NCI-H1105 (cell line): ENCODE measurements at places on chromosomes 4 and X.

GRCh38 chr4:59341506-59341905 is 1858.6 kb upstream of the ADGRL3 start:
- DNase-seq = no peak

DNA sequence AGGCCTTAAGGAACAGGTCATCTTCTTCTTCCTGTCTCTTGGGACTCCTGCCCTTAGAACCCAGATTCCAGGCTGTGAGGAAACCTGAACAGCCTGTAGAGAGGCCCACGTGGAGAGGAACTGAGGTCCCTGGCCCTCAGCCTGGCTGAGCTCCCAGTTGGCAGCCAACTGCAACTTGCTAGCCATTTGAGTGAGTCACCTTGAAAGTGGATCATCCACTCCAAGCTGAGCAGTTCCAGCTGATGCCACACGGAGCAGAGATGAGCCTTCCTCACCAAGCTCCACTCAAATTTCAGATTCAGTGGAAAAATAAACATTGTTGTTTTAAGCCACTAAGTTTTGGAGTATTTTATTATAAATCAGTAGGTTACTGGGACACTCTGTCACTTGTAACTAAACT is 392.5 kb downstream of the BCOR start:
- peak; percentile 14 for DNase-seq

DNA sequence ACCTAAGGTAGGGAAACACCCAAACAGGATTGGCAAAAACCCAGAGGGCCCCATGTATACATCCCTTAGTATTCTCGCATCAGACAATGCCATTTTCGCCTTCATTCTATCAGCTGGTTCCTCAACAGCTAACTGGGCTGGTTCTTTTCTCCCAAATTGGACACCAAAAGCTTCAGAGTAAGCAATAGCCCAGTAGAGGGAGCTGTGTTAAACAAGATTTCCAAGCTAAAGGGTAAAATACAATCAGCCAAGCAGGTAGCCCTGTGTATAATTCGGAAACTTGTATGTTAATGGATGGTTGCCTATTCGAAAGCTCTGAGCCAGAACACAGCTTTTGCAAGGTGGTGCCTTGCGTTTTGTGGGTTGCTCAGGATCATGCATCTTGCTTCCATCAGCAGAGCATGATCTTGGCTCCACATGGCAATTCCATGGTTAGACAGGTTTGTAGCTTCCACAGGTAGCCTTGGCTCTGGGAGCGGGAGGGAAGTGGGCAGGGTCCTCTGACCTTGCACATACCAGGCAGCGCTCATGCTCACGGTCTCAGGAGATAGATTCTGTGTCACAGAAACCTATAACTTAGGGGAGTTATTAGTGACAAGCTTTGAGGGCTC is 115.2 kb upstream of the LNX1 start:
- no peak for DNase-seq

DNA sequence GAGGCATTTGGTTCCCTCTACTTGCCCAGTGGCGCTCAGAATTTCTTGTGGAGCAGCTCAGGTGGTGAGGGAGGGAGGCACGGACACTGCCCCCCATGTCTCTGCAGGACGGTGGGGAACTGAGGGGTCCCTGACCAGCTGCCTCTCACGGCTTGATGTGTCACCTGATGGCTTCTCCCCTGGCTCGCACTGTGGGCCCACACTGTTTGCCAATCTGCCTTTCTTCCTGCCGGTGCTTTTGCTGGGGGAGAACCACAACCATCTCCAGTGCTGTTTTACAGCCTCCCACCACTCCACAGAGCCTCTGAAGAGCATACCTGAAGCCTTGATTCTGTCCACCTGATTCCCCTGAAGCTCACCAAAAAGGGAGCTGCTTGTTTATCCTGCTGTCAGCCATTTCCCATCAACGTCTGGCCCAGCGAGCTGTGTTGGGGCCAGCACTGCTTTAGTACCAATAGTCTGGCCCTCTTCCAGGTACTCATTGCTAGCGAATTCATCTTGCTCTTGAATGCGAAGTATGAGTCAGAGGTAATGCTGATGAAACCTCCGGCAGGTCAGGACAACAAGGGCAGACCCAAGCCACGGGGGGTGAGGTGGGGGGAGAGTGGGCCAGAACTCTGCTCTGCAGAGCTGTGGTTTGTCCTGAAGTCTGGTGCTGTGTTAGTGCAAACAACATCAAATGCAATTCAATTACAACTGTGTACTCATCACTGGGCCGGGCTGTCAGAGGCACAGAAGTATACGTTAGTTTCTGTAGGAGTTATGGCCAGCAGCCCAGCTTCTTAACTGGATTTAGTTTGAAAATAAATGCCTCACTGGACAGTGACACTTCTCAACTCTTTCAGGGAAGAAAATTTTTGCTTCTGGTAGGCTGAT is 208.3 kb upstream of the JADE1 start:
- peak; percentile 49 for DNase-seq

DNA sequence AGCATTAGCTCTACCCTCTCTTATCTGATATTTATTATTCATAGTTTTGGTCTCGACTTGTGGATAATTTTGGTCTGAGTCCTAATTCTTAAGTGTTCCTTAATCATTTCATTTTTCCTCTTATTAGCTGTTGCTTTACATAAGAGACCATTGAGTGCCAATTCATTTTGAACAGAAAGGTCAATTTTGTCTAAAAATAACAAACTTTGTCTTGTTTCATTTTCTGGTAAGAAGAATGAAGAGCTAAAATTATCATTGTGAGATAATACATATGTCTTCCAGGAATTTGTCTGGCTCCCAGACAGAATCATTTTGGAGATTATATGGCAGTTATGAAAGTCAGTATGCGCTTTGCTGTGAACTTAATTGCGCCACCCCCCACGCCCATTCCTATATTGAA is 1471.8 kb downstream of the PCDH7 start:
- no peak for DNase-seq

GRCh38 chr4:124017185-124017785 is 620.7 kb downstream of the SPRY1 start:
- no peak for DNase-seq

- DNase-seq = no peak
These were observed 2.0 kb upstream of the MXD4 start for GRCh38 chr4:2263926-2264321.

- DNase-seq = no peak
These were observed 5.2 kb upstream of the EFNB1 start for GRCh38 chrX:68823413-68824151.

GRCh38 chrX:104108955-104109354 is 3.4 kb upstream of the ZCCHC18 start:
- no peak for DNase-seq

DNA sequence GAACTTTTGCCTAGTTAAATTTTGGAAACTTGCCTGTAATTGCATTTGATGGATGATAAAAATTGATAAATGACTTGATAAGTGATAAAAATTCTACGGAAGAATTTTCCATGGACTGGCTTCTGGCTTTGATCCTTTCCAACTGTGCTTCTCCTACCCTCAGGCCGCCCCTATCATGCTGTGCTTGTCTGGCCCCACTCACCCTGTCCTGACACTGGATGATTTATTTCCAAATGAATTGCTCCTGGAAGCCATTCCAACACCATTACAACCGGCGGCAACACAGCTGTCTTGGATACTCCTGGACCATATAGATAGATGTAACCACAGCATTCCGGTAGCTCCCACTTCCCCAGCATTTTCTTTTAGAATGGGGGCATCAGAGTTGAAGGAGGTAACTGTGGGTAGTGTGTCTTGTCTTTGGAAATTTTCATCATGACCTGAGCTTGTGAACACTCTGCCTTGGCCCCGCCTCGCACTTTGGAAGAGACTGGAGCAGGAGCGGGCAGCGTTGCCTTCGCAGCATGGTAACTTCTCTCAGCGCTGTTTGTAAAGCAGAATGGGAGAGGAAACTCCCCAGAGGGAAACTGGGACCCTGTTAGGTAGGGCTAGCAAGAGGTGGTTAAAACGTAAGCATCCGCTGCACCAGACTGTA is 77.4 kb downstream of the TBL1X start:
- DNase-seq = no peak

DNA sequence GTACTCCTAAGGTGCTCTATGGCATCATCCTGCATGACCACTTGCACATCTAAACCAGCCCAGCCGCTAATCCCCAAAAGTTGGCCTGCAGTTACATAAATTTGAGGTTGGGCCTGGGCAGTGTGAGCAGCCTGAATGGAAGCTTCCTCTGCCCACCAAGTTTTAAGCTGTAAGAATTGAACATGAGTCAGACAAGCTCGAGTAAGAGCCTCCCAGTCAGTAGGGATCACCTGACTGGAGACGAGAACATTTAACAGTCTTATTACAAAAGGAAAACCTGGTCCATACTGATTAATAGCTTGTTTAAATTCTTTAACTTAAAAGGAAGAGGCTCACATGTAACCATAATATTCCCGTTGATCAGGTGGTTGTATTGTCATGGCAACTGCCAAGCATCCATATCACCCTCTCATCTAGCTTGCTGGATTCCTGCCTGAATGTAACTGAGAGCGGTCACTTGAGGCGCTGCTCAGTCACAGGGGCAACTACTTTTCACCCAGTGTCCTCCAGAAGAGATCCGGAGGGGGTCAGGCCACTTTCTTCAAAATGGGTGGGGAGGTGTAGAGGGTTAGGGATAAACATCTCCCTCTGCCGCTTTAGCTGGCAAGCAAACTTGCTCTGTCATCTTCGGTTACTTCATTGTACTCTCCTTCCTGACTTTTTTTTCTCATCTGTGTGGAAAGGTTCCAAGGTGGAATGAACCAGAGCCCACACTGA is 56.6 kb upstream of the WDR1 start:
- DNase-seq = no peak

DNA sequence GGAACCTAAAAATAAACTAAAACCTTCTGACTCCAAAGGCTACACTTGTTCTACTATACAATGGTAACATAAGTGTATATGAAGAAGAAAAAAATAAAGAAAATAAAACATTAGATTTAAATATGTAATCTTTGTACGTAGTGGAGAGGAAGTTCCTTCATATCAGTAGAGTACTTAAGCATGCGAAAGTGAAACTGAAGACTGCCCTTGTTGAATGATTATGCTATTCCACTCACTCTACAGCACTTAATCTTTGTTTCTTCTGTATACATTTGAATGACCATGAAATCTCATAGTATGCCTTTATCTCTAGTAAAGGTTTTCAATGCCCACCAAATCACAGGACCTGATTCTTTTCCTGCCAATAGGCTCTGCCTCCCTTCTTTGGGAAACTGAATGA is 78.9 kb downstream of the NDST3 start:
- DNase-seq = no peak

DNA sequence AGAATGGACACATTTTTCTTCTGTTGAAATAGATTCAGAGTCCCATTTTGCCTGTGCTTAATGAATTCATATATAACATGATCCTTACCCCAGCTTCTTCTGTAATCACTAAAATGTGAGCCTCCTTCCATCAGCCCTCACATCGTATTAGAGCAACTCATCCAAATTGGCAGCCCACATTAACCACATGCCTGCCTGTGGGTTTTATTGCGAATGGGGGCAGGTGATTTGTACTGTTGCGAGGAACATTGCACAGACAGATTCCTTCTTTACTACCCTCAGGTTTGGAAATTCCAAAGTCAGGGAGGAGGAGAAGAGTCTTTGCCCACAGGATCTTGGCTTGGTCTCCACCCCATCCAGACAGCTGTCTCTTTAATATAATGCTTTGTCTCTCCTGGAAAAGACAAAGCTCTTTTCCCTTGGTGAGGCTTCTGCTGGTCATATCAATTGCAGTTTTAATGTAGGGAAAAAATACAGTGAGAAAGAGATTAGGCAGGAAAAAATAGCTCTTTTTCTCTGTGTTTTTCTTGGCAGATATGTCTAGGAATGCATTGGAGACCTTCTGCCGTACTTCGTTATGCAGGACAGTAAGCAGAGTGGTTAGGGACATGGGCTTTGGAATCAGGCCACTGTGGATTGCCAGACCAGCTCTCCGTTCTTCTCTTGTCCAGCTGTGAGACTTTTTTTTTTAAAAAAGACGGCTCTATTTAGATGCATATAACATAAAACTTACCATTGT is 371.2 kb downstream of the AFF2 start:
- DNase-seq = no peak

DNA sequence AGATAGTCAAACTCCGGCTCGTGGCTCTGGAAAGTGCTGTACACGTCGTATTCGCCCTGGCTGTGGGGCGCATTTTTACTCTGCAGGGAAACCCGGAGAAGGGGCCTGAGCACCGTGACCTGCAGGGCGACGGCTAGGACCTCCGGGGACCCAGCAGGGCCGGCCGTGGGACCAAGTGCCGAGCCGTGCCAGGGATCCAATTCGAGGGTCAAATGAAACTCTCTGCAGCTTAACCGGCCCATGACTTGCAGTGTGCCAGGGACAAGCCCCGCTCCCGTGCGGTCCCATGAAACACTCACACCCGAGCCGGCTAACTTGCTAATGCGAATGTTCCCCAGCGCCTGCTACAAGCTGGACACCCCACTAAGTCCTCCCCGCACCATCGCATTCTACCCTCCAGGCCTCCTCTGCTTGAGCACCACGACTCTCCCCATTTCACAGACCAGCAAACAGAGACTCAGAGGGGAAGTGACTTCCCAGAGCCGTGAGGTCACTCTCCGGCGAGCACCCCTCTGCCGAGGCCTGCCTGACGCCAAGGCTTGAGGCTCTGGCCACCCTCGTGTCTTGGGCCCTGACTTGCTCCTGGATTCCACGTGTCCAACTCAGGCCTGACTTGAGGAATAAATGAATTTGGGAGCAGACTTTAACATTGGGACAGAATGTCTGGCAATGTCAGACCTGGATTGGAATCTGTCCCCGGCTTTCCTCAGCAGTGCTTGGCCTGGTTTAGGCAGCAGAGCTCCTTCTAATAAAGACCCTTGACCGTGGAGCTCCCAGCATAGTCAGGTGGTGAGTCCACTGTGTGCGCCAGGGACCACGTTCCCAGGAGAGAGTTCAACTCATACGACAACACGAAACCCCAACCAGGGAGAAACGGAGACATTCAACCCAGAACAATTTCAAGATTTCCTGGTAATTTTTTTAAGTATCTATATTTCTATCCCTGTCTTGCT is 93.6 kb downstream of the PPP2R2C start:
- no peak for DNase-seq

DNA sequence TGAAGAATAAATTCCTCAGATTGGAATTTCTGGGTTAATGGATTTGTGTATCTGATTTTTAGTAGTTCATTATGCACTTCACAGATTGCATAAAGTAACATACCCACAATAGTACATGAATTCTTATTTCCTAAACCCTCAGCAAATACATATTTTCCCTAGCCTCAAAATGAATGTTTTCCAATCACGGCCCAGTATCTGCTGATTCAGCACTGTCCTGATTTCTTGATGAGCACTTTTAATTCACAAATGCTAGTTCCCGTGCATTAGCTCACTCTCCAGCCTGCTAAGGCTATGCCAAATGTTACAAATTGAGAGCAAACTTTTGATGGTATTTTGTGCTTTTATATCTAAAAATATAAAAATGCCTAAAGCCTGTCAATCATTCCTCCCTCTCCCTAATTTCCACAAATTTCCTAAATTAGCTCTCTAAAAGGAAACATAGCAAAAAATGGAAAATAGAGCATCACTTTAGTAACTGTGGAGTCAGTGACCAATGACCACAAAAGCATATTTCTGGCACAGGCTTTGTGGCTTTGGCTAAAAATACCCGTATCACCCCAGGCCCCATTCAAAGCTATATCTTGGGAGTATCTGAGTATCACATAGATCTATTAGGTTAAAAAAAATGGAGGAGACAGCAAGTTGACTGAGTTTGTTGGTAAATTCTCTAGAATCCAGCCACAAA is 75.5 kb downstream of the NAF1 start:
- no peak for DNase-seq
